ENCODE measurements at places on chromosomes 3 and 15.

DNA sequence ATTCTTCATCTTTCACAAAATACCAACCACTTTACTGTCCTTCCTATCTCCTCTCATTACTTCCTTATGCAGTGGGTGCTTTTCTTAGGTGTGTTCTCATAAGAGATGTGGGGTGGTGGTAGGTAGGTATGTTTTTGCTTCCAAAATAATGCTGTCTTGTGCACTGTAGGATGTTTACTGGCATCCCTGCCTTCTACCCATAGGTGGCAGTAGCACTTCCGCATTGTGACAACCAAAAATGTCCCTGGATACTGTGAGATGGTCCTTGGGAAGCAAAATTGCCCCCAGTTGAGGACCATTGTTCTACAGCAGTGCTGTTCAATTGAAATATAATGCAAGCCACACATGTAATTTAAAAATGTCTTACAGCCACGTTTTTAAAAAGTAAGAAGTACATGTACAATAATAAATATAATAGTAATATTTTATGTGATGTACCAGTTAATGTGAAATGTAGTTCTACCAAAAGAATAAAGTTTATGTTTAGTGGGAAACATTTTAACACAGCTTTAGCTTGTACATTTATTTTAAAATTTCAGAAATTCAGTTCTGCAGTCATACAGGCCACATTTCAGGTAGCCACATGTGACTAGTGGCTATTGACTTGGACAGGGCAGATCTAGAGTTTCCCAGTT, 75.2 kb downstream of the NEO1 start:
- peak; percentile 23 for DNase-seq

- no peak for DNase-seq
Observed at GRCh38 chr15:54990793-54991192, 205.9 kb downstream of the RSL24D1 start.

- no peak for DNase-seq
Observed at GRCh38 chr3:99651531-99651930, 13.1 kb downstream of the COL8A1 start.

- DNase-seq: no peak
Observed at GRCh38 chr3:120745466-120745865, 2.9 kb downstream of the GTF2E1 start.

DNA sequence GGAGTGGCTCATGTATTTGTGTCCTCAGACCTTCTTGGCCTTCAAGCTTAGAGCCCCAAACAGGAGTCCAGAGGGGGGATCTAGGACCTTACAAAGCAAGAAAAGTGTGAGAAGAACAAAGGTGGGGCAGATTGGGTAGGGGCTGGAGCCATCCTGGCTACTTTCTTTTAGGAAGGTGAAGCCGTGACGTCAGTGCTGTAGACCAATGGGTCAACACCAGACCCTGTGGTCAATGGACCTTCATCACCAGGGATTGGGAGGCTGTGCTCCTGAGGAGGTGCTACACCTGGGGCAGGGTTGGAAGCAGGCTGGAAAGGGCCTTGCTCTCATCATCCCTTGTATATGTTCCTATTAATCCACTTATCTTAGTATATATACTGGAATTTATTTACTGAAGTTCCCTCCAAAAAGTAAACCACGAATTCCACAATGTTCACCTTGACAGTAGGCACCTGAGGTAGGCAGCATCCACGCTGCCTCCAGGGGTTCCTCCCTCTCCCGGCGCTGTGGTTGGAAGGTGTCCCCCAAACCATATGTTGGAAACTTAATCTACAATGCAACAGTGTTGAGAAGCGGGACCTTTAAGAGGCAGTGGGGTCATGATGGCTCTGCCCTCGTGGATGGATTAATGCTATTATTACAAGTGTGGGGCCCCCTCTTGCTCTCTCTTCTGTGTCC, 21.4 kb upstream of the MCCC1 start:
- no peak for DNase-seq
